ENCODE measurements at places on chromosomes 2 and 18.

DNA sequence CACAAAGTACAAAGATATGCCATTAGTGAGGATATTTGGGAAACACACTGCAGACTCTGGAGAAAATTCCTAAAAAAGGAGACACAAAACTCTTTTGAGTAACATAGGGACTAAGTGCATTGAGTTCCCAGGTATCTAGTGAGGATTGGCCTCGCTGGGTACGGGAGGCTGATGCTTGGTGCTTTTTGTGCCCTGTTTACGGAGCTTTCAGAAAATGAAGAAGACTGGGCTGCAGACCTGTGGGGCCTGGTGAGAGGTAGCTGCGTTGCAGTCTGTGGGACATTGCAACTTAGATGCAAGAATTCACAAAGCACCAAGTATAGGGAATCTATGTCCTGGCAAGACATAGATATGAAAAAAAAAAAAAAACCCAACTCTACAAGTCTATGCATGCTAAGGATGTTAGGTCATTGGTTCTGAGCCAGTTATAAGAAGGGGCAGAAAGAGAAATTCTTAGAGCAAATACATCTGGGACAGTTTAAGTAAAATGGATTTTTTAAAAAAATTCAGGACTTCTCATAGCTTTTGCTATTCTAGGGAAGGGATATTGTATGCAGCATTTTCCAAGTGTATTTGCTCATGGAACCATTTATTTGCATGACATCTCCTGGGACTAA is 156.0 kb downstream of the SLC4A3 start:
- DNase-seq: no peak

- DNase-seq: no peak
Measured at GRCh38 chr2:121342751-121343150, 57.7 kb upstream of the TFCP2L1 start.

DNA sequence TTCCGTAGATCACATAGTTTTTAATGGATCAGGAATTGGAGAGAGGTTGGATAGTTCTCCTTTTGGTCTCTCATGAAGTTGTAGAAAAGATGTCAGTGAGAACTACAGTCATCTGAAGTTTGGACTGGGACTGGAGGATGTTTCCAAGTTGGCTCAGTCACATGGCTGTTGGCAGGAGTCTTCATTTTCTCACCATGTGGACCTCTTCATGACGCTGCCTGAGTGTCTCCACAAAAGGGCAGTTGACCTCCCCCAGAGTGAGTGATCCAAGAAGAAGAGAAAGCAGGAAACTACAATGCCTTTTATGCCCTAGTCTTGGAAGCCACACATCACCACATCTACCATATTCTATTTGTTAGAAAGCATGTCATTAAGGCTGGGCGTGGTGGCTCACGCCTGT is 171.7 kb downstream of the EPHA4 start:
- no peak for DNase-seq

GRCh38 chr2:100692381-100692780 is 127.6 kb upstream of the NPAS2 start:
- no peak for DNase-seq

DNA sequence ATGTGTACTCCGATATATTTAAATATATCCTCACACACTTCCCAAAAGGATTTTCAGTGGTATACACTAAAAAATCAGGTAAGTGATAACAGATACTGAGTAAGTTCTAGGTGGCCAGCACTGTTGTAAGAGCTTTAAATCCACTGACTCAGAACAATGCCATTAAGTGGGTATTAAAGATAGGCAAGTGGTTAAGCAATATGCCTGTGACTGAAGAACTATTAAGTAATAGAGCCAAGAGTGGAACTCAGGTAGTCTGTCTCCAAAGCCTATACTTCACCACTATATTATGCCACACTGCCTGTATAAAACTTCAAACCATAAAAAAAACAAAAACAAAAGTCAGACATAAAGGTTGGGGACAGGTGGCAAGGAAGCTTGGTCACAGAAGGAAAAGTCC is 37.2 kb downstream of the THUMPD2 start:
- DNase-seq: no peak

GRCh38 chr2:216188956-216189355 is 79.8 kb downstream of the XRCC5 start:
- DNase-seq: no peak

GRCh38 chr18:32366586-32367538 is 103.8 kb downstream of the GAREM1 start:
- no peak for DNase-seq

DNA sequence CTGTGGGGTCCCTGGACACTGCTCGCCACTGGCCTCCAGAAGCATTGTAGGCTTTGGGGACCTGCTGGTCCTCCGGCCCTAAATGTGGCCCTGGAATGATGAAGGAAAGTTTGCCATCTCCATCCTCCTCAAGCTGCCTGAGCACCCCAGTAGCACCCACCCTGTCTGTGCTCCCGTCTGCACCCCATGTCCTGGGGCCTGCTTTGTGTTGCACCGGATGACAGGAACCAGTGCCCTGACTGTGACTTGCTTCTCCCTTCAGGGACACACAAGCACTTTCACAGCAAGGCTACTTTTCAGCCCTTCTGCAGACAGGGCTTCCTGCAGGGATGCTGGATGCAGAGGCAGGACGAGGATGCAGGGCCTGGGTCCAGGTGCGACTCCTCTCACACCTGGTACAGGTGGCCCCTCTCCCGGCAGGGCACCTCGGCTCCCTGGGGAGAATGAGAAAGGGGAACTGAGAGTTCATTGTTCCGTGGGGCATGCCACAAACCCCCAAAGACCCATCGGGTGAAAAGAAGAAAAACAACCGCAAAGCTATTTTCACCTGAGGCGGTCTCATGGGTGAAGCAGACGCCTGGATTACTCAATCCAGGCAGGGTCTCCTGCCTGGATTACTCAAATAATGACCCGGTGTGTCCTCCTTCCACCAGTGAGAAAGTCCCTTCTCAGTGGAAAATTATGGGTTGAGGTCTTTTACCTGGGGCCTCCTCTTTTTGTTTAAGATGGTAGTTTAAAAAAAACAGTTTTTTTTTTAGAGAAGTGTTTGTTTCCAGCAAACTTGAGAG is 74.9 kb downstream of the LONRF2 start:
- no peak for DNase-seq

Measured in activated CD8-positive, alpha-beta memory T cell treated with anti-CD3 and anti-CD28 coated beads for 1 hour (primary cell).